ENCODE measurements at places on chromosomes 11 and 22.
A peak's percentile ranks its signal among the peaks of the same experiment; 100 is the strongest.

DNA sequence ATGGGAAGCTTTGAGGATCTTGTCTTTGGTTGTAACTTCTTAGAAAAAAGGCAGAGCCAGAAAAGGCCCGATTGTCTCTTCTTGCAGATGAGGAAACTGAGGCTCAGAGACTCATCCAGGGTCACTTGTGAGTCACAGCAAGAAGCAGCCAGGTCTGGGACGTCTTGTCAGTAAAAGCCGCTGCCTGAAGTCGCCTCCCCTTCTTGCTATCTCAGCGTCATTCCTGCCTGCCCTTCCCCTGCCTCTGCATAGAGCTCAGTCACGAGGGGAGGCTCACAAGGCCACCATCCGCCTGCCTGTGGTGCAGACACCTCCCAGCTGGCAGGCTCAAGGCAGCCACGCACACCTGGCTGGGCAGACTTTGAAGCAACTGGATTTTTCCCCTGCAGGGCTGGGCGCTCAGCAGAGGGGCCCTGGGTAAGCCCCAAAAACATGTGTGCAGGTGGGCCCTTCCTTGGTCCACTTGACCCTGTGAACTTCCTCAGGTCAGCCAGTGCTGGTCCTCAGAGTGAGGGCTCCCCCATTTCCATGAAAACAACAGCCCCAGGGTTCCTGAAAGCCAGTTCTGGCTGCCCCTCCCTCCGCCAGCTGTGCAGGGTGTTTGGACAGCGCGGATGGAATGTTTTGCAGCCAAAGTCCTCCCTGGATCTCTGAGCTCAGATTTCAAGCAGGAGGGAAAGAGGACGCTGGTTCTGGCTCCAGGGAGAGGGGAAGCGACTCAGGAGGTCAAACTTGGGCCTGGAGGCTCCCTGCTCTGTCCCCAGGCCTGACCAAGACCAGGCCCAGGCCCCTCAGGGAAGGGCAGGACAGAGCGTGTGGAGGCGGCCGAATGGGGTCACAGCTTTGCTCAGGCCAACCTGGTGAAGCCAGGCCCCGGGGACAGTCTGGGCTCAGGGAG, 6.0 kb upstream of the RAB3IL1 start:
- DNase-seq = peak; percentile 73

- no peak for DNase-seq
These were observed 19.4 kb downstream of the TRPM5 start for GRCh38 chr11:2424811-2425495.

- DNase-seq = no peak
These were observed 24.1 kb downstream of the KIAA1671 start for GRCh38 chr22:24976442-24977218.

DNA sequence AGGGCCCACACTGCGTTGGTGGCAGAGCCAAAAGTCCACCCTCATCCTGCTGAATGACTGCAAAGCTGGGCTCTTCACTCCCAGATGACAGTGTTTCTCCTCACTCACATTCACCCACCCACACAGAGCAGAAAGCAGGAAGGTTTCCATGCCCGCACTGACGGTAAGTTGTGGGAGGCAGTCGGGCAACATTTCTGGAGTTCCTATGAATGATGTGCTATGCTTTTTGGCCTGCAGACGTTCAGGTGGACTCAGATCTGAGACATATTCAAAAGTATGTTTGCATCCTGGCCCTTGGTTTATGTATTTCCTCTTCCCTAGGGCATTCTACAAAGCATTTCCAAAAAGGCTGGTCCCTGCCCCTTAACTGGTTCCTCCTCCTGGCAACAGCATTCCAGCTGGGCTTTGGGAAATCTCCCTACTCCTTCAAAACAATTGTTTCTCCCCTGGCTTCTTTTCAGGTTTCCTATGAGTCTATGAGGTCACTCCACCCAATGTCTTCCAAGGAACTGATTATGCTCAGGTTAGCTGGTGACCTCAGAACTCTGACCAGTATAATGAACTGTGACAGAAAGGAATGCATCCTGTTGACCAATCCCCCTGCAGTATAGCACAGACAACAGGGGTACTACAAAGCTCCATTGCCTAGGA, 36.4 kb downstream of the PACSIN2 start:
- peak; percentile 81 for DNase-seq

DNA sequence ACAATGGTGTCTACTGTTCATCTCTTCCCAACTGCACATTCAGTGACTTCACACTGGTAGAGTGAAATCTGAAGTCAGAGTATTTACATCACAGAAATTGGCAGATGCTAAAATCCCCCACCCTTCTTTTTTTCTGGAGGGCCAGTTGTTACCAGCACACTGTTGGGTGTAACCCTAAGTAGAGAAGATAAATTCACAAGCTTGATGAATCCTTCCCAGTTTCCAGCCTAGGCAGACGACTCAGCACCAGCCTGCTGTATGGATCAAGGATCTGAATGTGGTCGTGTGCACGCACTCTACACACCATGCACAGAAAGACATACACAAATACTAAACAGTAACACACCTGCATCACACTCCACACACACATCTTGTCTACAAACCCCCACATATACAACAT, 46.0 kb downstream of the ARRB1 start:
- no peak for DNase-seq

GRCh38 chr11:25602149-25602548, 729.8 kb upstream of the ANO3 start:
- DNase-seq = no peak

DNA sequence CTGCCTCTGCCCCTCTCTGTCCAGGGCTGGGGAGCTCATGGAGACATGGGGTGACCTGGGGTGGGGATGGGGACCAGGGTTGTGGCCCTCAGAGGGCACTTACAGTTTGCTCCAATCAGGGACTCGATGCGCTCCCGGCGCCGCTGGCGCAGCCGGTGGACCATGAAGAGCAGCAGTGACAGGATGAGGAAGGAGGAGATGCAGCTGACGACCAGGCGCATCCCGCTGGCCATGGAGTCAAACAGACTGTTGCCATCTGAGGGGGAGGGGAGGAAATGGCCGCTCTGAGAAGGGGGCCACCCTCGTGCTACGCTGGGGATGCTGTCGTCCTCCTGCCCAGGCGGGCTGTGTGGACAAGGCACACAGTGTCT, 80.5 kb downstream of the DGCR2 start:
- DNase-seq = no peak

GRCh38 chr22:45064313-45065278, 54.8 kb upstream of the PHF21B start:
- DNase-seq = peak; percentile 88

GRCh38 chr22:37163575-37164504, 14.1 kb upstream of the IL2RB start:
- DNase-seq = no peak

DNA sequence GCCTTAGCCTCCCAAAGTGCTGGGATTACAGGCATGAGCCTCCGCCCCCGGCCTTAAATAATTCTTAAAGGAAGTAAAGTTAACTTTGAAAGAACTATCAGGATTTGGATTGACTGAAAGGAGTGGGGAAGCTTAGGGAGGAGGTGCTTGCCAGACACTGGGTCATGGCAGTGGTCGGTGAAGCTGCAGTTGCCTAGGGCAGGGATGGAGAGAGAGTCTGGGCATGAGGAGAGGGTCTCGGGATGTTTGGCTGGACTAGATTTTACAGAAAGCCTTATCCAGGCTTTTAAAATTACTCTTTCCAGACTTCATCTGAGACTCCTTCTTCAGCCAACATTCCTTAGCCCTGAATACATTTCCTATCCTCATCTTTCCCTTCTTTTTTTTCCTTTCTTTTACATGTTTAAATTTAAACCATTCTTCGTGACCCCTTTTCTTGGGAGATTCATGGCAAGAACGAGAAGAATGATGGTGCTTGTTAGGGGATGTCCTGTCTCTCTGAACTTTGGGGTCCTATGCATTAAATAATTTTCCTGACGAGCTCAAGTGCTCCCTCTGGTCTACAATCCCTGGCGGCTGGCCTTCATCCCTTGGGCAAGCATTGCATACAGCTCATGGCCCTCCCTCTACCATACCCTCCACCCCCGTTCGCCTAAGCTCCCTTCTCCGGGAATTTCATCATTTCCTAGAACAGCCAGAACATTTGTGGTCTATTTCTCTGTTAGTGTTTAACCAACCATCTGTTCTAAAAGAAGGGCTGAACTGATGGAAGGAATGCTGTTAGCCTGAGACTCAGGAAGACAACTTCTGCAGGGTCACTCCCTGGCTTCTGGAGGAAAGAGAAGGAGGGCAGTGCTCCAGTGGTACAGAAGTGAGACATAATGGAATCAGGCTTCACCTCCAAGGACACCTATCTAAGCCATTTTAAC, at the start of gene NNMT:
NNMT (plus strand) TSS at position 724 of the 929 bp plus-strand sequence; CDS start at position 882, 158 bp downstream.
- peak; percentile 98 for DNase-seq

DNA sequence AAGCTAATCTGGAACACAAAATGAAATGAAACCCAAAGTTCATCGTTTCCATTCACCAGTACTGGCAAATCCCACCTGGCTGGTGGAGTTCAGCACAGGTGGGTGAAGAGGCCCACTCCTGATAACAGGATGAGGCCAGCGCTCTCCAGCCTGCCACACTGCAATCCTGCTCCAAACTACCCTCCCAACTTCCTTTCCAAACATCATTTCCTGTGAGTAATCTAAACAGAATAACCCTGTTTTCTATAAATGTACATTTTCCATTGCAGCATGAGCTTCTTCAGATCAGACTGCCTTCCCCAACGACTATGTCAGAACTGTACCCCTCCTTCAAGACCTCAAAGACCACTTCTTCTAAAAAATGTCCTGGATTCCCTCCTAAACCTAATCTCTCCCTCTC, 15.9 kb upstream of the NFRKB start:
- DNase-seq = peak; percentile 8

DNA sequence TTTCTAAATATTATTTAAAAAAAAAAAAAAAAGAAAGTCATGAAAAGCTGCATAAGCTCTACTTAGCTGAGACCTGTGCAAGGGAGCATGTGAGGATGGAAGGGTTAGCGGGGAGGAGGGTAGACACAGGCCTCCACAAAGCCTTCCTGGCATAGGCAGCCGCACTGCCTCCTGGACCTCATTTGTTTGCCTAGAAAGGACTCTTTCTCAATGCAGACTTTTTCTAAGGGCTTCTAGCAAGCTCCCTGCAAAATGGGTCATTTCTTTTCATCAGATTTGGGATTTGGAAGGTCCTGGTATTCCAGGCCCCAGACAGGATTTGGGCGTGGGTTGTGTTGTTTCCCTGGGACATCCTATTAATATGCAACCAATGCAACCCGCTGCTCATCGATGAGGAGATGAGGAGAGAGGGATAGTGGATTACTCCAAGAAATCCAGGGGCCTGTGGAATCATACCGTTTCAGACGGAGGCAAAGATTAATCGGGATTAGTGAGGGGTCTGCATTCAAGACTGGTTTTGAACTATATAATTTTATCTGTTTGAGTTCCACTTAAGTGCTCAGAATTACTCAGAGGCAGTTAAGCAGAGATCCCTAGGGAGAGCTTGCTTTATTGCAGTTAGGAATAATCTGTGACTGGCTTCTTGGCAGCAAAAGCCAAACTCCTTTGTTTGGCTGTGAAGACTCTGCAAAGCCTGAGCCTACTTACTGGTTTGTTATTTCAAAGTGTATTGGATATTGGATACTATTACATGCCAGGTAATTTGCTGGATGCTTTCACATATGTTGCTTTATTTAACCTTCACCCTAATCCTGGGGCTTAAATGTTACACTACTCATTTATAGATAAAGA, 106.9 kb upstream of the NAV2 start:
- peak; percentile 82 for DNase-seq

DNA sequence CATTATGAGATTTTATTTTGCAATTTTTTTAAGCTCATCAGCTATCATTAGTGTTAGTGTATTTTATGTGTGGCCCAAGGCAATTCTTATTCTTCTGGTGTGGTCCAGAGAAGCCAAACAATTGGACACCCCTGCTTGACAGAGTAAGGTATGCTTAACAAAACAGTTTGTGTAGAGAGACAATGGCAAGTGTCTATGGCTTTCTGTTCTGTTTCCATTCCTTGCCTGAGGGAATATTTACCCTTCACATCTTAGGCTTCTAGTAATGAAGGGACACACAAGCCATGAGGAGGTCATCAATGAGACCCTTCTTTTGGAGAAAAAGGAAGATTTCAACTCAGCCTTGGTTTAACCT, 1278.4 kb upstream of the TENM4 start:
- no peak for DNase-seq

DNA sequence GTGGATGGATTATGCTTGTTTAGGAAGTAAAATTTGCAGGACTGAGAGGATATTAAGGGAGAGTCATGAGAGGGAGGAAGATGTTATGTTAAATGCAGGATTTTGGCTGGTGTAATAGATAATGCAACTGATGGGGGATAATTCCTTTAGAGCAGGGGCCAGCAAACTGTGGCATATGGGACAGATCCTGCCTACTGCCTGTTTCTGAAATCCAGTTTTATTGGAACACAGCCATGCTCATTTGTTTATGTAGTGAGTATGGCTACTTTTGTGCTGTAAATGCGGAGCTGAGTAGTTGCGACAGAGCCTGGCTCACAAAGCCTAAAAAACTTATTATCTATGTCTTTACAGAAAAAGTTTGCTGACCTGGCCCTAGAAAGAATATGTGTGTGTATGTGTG, 66.6 kb upstream of the MPPED2 start:
- no peak for DNase-seq

DNA sequence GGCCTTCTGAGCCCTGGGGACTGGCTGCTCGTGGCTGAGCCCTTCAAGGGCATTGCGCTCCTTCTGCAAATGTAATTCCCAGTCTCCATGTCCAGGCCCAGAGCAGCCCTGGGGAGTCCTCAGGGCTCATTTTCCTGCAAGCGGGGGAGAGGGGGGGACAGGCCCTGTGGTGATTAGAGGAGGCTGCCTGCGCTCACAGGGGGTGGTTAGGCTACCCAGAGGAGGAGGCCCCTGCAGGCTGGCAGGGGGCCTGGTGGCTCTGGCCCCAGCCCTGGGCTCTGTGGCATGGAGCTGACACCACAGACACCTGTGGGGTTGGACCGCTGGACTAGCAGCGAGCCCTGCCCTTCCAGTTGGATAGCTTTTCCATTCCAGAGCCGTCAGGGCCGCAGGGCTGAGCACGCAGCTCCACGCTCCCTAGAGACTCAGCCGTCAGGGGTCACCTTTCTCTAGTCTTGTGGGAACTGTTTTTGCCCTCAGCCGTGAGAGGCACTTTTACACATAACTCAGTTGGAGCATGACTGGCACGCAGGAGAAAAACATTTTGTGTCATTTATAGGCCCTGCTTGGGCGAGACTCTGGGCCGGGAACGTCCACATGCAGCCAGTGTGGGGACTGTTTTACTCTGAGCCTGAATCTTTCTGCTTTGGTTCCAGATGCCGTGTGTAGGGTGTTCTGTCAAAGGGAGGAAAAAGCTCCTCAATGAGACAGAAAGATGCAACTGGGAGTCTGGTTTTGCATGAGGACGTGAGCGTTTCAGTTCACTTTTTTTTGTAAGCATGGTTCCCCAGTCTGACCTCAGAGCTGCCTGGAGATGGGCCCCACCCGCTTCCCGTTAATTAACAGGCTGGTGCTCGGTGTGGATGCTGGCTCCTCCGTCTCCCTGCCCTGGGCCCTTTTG, 58.1 kb downstream of the LRP5 start:
- no peak for DNase-seq

Data from fibroblast of lung (primary cell).